NCI-H2081 (cell line): ENCODE measurements at places on chromosomes 2 and 18.

DNA sequence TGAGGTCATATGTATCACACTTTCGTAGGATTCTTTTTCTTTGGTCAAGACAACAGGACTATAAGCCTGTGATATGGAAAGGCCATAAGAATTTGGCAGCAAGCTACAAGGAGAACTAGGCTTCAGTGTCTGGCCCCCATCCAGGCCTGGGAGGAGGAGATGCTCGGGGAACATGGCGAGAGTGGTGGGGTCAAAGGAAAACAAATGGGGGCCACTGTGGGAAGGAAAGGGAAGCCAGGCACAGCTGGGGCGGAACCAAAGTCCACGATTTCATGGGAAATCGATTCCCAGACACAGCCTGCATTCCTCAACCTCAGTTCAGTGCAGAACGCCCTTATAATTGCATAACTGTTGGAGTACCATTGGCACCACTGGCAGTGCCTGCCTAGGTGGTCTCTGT lies 58.2 kb downstream of the MBP start:
- no peak for DNase-seq

GRCh38 chr18:57659460-57660102 lies 37.9 kb upstream of the NARS1 start:
- no peak for DNase-seq

GRCh38 chr2:9238591-9239326 lies 32.1 kb downstream of the ASAP2 start:
- no peak for DNase-seq

DNA sequence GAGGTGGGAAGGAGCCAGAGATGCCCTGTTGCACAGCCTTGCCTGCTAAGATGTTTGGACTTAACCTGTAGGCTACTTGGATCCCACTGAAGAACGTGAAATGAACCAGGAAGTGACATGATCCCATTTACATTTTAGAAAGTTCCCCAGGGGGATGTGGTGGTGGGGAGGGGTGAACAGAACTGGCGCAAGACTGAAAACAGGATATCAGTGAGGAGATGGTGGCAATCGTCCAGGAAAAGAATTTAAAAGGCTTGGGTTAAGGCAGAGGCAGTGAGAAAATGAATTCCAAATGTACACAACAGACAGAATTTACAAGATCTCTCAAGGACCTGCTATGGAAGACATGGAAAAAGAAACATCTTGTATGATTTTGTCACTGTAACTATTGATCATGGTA lies 42.3 kb downstream of the SULT1C2 start:
- DNase-seq: no peak

DNA sequence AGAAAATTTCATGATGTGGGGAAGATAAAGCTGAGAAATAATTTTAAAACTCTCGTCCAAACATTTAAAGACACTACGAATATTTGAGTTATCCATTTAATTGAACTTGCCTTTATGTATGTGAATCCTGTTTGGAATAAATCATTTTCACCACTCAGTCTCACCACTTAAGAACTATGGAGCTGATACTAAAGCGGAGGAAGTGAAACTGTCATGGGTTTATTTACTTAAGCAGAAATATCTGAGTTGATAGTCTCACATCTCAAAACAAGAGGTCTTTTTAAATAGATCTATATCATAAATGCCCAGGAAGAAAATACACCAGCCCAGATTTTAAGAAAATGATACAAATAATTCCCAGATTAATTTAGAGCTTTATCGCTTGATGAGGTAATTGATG lies 532.4 kb downstream of the ZNF804A start:
- DNase-seq: no peak

- DNase-seq: no peak
These were observed 76.8 kb downstream of the LYPD1 start for GRCh38 chr2:132593171-132593570.

- DNase-seq: no peak
These were observed 9.3 kb downstream of the YPEL5 start for GRCh38 chr2:30155889-30156658.

DNA sequence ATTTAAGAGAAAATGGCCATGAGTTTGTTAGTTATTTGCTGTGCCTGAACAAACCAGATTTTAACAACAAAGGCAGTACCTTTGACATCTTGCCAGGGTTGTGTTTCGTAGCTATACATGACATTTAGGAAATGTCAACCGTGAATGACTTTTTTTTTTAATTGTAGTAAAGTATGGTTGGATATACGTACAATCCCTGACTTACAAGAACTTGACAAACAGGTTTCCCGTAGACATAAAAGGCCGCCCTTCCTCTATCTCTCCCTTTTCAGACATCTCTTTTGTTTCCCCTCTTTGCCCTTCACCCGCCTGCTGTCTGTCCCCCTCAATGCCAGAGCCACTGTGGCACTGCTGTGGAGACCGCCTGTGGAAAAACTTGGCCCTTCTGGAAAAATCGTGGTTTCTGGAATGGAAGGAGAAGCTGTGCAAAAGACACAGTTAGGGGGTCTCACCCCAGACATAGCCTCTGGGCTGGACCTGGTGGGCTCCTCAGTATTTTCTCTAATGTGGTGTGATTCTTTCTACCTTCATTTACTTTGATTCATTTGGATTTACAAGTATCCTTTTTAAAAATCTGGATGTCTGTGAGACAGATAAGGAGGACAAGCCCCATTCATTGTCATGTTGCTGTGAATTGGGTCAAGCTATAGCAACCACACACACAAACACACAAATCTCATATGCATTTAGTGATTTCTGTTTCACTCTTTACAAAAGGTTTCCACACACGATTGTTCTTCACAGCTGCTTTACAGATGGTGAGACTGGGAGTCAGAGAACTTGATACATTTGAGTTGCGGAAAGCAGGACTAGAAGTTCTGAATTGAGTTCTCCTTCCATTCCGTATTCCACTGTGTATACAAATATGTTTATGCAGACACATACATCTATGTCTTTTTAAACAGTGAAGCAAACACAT lies 48.6 kb downstream of the SPATS2L start:
- no peak for DNase-seq

GRCh38 chr2:201644001-201644400 lies 698 bp upstream of the TMEM237 start:
- DNase-seq: no peak

DNA sequence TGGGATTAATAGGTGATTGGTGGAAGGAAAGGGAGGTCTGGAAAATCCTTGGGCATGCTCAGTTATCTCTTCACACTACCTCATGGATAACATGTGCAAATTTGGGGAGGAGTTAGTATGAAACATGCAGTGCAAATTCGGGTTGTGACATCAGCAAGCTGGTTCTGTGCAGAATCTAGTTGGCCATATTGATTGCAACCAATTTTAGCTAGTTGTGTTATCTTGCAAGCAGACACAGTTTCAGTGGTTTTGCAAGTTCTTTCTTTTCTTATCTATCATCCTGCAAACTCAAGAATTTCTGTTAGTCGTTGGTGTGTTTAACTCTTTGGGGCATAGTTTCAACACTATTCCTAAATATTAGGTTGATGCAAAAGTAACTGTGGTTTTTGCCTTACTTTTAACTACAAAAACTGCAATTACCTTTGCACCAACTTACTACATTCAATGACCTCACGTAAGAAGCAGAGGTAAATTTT lies 135.4 kb downstream of the PTH2R start:
- DNase-seq: no peak

DNA sequence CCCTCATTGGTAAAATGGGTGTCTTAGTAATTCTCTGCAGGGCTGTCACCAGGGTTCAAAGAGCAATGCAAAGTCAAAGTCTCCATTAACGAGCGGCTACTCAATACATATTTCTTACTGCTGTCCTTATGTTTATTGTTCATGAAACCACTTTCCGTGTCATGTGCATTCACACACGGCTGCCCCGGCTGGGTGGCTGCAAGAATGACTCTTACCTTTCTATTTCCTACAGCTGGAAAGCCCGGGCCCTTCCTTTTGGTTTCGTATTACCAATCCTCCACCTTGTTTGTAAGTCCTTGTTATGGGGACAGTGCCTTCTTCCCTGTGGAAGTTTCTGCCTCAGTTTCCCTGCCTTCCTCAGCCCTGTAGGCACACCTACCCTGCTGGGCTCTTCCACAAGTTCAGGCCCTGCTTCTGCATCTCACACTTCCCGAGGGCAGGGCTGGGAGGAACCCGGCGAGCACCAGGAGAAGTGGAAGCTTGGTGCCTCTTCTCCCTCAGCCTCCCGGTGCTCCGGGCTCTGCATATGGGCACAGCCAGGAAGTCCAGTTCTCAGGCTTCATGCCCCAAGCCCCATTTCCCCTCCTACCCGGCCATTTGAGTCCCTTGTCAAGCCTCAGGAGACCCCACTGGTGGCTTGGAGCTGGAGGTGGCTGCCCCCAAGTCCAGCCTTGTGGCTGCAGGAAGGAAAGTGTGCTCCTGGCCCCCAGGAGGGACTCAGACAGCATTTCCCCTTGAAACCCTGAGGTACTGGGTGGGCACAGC lies 18.7 kb upstream of the ACKR3 start:
- DNase-seq: no peak

GRCh38 chr2:85681372-85681763 lies 12.8 kb upstream of the GNLY start:
- no peak for DNase-seq

DNA sequence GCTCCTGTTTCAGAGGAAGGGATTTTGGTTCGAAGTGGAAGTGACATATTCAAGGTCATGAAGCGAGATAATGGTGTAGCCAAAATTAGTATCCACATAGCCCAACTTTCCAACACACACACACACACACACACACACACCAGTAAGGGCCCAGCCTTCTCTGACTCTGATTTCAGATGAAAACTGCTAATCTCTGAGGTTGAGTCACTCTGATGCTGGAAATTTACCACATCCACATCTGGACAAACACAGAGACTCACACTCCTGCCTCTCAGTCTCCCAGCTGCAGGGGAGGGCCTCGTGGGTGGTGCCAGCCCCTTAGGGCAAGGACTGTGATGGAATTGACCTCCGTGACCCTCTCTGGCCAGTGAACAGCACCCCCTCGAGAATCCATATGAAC lies 29.0 kb upstream of the SLC35F6 start:
- no peak for DNase-seq

- no peak for DNase-seq
These were observed 118.3 kb downstream of the SH3RF3 start for GRCh38 chr2:109247340-109247739.

DNA sequence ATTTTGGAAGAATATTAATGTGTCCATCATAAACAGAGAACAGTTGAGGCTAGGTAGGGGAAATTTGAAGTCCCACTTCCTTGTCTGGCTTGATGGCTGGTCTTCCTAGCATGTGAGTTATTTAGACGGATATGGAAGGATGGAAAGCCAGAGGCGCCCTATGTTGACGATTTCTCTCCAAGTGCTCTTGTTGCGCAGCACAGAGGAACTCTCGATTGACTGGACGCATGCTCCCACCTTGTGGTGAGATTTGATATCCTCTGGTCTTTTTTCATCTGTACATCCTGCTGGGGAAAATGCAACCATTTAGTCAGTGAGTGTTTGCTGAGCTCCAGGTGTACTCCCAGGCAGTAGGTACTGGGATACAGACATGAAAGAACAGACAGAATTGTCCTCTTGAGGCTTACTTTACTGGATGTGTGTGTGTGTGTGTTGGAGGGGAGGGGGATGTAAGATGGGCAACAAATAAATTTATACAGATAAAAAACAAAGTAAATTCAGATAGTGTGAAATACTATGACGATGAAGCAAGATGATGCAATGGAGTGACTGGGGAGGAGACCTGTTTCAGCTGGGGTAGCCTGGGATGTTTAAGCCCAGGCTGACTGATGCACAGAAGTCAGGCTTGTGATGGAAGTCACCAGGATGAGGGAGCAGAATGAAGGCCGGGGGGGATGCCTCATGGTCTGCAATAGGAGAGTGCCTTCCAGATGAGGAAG lies 137.2 kb downstream of the TRIM43 start:
- peak; percentile 87 for DNase-seq

GRCh38 chr18:31636387-31636786 lies 44.7 kb downstream of the TTR start:
- no peak for DNase-seq

GRCh38 chr2:158602027-158602426 lies 145.3 kb downstream of the PKP4 start:
- DNase-seq: no peak

- DNase-seq: no peak
These were observed at the start of gene RESP18 for GRCh38 chr2:219332542-219332941. Gene RESP18 (minus strand): TSS chr2:219332744.

GRCh38 chr2:45651415-45652089 lies at the start of gene PRKCE:
Gene PRKCE (plus strand): TSS chr2:45651675.
- DNase-seq: peak; percentile 41

GRCh38 chr2:111167076-111167862 lies 46.6 kb downstream of the BCL2L11 start:
- no peak for DNase-seq

DNA sequence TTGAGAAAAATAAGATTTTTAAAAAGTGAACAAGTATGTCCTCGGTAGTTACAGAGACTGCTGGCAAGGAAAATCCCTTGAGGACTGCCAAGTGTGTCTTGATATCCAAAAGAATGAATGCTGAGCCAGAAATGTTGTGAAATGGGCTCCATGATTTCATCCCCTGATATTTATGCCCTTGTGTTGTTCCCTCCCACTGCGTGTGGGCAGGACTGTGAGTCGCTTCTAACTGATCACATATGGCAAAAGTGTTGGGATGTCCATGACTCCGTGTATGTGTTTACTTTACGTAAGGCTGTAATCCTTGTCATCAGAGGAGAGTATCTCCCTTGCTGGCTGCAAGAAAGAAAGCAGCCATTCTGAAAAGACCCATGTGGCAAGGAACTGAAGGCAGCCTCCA lies 285.1 kb downstream of the SS18 start:
- DNase-seq: no peak

GRCh38 chr2:173752152-173752551 lies 213.0 kb downstream of the SP3 start:
- peak; percentile 29 for DNase-seq

DNA sequence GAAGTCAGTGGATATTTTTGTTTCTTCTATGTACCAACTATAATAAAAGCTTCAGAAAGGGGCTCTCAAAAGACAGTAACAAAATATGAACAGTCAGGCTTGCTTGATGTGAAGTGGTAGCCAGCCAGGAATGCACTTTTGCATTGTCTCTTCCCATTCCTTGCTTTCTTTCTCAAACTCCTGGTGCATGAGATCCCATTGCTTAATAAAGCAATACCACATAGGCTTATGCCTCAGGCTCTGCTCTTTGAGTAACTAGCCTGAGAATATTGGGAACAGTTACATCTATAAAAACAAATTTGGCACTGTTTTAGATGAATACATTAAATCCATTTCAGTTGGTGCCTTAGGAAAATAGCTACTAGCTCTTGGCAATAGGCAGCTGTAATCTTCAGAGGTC lies 62.6 kb upstream of the ST6GAL2 start:
- no peak for DNase-seq

GRCh38 chr2:129129087-129129486 lies 810.4 kb upstream of the HS6ST1 start:
- no peak for DNase-seq

GRCh38 chr18:27871726-27872125 lies 305.2 kb downstream of the CDH2 start:
- DNase-seq: peak; percentile 65

- DNase-seq: peak; percentile 52
These were observed 30.6 kb upstream of the PPP3R1 start for GRCh38 chr2:68282811-68283418.
